ENCODE measurements at places on chromosomes 4 and X.

DNA sequence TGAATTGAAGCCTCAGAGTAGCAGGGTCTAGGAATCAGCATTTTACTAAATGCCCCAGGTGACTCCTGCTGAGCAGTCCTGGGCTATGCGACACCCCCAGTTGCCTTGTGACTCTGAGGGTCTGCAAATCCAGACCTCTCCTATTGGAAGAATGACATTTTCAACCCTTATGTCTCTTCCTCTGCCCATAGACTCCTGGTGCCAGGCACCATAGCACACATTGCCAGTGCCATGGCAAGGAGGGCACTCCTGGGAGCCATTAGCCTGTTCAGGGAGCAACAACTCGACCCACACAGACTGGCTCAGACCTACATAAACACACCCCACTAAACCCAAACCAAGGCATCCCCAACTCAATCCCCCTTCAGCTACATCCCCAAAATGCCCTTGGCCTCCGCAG lies 3.7 kb upstream of the JAKMIP1 start:
- DNase-seq = no peak

GRCh38 chr4:184438375-184438774 lies 36.0 kb downstream of the IRF2 start:
- DNase-seq = no peak

GRCh38 chr4:3043282-3044020 lies 30.9 kb downstream of the HTT-AS start:
- DNase-seq = no peak

- DNase-seq = no peak
Measured at GRCh38 chr4:71526637-71527406, 188.0 kb downstream of the SLC4A4 start.

DNA sequence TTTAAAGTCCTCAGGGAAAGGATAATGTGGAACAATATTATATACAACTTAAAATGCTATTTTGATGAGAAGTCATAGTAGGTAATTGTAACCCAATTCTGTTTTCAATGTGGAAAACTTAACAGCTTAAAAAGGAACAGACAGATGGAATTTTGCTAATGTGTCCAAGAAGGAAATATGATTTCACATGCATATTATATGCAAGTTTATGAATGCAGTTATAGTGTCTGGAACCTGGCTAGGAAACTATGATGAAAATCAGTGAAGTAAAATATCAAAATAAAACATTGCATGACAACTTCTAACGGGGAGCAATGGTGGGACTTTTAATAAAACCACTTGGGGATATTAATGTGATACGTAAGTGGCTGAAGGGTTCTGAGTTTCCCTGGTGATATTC lies 152.6 kb upstream of the HAND2 start:
- no peak for DNase-seq

GRCh38 chr4:24701683-24702082 lies 93.7 kb upstream of the SOD3 start:
- no peak for DNase-seq

DNA sequence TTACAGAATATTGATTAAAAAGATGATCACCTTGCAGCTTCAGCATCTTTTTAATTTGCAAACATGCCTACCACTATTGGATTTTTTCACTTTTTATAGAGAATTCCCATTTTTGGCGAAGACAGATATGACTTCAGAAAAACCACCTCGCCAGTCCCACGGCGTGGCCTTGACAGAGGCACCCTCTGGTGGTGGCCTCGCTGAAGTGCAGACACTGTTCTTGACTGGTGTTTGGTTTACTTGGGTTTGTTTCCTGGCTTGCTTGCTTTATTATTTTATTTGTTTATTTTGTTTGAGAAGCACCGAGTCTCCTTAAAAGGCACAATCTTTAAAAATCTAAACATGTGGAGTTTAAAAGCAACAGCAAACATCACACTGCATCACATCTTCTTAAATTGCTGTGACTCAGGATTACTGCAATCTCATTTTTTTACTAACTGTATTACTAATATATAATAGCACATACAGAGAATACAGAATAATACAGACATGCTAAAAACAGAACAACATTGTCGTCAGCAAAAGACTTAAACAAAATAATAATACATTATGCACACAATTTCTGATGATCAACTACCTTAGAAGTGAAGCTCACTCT lies 13.1 kb upstream of the AMTN start:
- DNase-seq = peak; percentile 43

- no peak for DNase-seq
Measured at GRCh38 chr4:107060388-107060787, 24.3 kb upstream of the DKK2 start.

DNA sequence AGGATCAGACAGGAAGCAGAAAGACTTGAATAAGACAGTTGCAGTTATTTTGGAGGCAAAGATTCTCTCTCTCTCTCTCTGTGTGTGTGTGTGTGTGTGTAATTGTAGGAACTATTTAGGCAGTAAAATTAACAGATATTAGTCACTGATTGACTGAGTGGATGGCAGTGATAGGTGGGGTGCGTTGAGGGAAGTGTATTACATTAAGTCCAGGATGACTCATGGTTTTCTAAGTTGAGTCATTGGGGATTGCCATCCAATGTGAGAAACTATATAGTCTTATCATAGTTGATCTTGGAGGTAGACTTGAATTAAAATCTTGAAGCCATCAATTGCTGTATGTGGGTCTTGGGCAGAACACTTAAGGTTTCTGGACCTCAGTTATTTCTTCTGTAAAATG lies 75.4 kb downstream of the AR start:
- DNase-seq = no peak

GRCh38 chr4:139191373-139191772 lies 14.4 kb upstream of the ELF2 start:
- DNase-seq = no peak

GRCh38 chr4:13968723-13969122 lies 341.2 kb upstream of the BOD1L1 start:
- DNase-seq = no peak

DNA sequence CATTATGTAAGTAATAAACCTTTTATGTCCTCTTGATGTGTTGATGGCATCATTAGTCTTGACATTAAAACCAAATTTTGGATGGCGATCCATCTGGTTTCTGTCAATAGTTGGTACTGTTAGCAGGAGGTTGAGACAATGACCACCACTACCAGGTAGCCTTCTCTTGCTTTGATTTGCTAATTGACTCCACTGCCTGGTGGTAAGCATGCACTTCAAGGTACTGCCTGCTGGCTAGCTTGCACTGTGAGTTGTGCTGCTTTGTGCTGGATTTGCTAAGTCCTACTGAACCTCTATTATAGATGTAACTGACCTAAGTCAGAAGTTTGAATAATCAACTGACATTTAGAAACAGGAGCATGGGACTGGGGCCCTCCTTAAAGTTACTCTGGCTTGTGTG lies 46.3 kb downstream of the ATP1B4 start:
- no peak for DNase-seq

DNA sequence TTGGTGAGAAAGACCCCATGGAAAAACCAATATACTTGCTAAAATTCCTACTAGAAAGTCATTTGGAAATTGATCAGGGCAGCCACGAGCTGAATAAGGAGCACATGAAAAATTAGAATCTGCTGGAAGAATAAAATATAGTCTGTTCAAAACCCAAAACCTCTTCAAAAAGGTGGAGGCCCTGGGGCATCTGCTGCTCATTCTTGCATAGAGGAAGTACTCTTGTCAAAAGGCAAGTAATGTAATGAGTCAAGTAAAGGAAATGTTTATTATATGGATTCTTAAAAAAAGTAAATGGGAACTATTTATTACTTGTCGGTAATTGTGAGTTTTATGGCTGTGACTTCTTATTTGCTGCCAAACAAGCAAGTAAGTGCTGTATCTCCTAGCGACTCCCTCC lies 109.5 kb downstream of the GK start:
- no peak for DNase-seq

DNA sequence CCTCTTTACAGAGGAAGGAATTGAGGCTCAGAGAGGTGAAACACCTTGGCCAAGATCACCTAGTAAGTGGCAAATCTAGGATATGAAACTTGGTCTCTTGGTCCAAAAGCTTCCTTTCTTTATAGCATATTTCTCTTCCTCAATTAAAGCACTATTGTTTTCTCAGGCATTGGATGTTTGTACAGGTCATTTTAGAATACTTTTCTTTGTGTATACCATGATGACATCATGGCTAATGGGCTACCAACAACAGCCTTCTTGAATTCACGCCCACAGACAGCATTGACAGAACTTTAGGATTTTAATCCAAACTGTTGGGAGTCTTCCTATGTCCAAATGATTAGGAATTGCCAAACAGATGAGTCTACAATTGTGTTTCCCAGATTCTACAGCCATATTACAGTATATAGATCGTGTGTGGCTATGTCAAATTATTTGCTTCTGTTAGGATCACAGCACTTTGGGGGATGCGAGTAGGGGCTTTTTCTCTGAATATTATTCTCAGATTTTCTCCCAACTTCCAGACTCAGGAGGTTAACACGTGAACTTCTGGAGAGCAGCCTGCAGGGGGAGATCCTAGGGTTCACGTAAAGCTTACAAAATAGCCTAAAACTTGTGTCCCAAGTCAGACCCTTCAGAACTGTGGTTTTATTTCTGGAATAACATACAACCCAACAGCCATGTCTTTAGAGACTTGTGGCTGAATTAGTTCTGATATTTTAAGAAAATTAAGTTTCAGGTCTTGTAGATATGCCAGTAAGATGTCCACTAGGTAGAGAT lies 191.8 kb downstream of the SHROOM3 start:
- no peak for DNase-seq

GRCh38 chrX:34559325-34559724 lies 97.8 kb downstream of the TMEM47 start:
- DNase-seq = no peak

DNA sequence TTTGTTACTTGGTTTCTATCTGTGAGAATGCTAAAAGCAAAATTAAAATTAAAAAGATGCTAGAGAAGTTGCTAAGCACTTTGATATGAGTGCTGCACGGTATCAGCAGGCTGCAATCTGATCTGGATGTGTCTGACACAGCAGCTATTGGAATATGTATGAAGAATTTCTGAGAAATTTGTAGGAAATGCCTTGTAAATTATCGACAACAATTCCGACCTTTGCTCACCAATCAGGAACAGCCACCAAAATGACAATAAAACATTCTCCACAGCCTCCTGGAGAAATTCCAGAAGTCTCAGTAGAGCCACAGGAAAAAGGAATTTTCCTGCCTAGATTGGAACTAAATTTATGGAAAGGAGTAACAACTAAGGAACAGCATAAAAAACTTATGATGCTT lies 82.5 kb downstream of the TIGD2 start:
- no peak for DNase-seq

DNA sequence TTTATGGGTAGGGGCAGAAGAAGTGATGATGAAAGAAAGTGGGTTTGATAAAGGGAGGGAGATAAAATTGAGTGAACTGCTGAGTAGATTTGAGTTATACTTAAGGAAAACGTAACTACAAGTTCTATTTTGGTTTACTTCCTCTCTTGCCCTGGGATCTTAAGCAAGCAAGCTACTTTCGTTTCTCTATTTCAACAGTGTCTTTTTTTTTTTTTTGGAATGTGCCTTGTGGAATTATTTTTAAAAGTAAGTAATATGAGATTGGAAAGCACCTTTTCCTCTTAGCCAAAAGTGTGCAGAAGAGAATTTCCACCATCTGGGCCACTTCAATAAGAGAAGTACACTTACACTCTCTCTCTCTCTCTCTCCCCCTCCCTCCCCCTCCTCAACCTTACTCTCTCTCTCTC lies 16.0 kb upstream of the C4orf36 start:
- no peak for DNase-seq

DNA sequence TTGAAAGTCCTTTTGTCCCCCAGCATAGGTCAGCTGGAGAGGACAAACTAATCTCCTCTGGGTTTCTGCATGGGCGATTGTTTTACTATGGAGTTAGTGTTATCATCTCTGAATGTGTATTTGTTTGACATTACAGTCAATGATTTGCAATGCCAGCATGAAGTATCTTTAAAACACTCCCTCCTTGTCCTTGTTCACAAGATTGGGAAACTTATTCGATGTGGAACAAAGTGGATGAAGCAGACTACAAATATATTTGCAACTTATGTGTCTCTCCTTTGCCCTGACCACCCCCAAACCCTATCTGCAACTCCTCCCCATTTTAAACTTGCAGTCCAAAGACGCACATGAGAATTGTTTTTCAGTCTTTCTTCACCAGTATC lies 1.5 kb upstream of the PITX2 start:
- no peak for DNase-seq

DNA sequence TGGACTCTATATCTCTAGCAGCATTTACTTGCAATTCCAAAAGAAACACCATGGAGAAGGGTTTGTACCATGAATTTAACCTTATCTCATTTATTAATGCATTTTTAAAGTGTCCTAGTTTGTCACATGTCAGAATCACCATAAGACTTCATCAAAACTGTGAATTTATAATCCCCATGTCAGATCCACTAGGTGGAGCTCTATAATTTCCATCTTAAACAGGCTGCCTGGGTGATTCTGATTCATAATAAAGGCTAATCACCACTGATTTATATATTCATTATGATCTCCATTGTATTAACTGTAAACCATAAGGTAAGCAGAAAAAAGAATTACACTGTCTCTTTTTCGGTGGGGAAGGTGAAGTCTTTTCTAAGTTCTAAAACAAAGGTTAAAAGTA lies 4.0 kb downstream of the TCEAL2 start:
- peak; percentile 14 for DNase-seq

DNA sequence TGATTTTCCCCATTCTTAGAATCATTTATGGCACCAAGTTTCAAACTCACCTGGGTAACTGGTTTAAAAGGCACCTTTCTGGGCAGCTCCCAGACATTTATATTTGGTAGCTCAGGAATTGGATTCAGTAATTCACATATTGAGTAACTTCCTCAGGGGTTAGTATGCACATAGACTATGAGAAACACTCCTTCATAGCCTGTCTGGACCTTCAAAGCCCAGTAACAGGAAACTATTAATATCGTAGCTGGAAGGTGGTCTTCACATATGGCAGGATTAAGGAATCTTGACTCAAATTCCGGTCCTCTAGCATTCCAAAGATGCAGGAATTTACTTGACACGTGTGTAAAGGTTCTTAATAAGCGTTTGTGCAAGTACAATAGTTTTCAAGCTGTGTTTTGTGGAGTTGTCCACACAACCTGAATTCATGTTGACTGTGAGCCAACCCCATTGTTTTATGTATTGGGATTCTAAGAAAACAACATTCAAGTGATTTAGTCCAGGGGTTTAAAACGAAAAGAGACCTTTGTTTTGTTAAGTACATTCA lies 78.4 kb downstream of the PLS3 start:
- no peak for DNase-seq

- DNase-seq = no peak
Measured at GRCh38 chr4:74658116-74658515, 136.2 kb downstream of the BTC start.

DNA sequence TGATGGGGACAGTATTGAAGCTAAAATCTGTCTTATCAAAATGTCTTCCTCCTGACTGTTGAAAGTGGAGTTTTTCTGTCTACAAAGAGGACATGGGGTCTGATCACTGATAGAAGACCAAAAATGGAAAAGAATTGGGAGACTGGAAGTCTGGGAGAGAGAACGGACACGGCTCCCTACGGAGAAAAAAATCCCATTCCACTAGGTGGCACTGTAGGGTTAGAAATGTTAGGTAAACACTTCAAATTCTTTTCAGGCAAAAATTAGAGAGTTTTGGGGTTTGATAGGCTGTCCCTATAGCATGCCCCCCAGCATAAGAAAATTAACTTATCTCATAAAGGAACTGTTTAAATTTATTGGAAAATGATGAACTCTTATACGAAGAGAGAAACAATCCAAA lies 200.5 kb downstream of the FAM133A start:
- no peak for DNase-seq
